Gastroesophageal sphincter (tissue), 4 donors: ENCODE measurements at places on chromosomes 4 and X.
A peak's percentile ranks its signal among the peaks of the same experiment; 100 is the strongest.

DNA sequence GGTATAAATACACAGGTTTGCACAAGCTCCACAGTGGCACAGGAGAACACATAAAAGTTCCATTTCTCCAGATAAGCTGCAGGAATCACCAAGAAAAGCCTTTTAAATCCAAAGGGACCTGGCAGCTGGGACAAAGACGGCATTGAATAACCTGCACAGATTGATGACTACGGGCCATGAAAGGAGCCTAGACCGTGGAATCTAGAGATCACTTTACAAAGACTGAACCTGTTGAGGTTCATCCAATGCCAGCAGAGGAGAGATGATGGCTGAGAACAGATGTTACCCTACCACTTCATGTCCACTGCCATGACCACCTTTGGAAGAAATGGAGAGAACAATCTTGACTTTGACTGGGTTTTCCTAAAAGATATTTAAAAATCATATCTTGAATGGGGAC, 88.7 kb downstream of the PRSS12 start:
- ATAC-seq, result no peak

- peak; percentile 23 for ATAC-seq
Measured at GRCh38 chr4:56655627-56656345, 25.3 kb downstream of the HOPX start.

GRCh38 chr4:128481752-128482480, 194.3 kb upstream of the PGRMC2 start:
- ATAC-seq, result no peak

DNA sequence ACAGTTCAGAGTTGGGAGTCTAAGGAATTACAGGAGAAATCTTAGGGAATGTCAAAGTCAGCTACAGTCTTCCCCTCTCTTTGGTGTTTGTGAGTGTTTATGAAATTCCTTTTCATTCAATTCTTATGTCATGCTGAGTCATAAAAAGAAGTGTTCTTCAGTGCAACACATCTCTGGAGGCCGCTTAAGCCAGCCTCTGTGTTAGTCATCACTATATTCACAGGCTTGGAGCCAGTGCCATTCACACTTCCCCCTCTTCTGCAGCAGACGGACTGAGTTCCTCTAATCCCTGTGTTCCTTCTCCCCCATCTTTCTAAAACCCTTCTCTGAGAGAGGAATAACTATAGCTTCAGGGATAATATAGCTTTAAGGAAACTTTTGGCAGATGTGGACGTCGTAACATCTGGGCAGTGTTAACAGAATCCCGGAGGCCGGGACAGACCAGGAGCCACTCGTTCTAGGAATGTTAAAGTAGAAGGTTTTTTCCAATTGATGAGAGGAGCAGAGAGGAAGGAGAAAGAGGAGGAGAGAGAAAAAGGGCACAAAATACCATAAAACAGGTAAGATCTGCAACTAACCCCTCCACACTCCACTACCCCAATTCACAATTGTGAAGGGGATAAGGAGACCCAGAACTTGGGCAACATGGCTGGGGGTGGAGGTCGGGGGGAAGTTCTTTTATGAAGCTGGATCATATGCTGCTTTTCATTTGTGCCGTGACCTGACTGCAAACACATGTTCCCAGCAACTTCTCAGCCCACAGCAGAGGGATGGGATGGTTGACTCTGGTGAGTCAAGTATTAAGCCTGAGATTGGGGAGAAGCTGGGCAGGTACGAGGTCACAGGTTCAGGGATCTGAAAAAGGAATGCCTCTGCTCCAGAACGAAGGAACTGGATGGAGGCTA, at the start of gene SRPX2:
TSS of gene SRPX2 (plus strand) at position 244 of the 905 bp plus-strand sequence. CDS start 2,124 bp downstream, outside the sequence.
- ATAC-seq, result peak; percentile 91

DNA sequence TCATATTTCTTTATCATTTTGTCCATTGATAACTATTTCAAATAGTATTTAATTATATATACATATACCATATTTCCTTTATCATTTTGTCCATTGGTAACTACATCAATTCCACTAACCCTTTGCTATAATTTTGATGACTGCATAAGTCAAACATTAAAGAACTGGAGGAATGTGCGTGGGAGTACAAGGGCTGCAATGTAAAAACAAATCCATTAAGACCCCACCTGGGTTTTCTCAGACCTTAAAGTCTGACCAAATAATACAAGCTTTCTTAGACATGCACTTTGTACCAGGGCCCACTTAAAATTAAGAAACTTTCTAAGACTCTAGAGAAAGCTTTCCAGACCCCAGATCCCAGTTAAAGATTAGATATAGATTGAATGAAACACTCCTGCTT, 1622.4 kb upstream of the PCDH10 start:
- no peak for ATAC-seq

- ATAC-seq, result no peak
Measured at GRCh38 chr4:183327827-183328226, 5.6 kb upstream of the CLDN24 start.

GRCh38 chrX:73214426-73215094, at the start of gene NAP1L2:
Gene NAP1L2, minus strand, starts transcription at chrX:73214851. Its CDS starts 359 bp downstream, at chrX:73214492.
- ATAC-seq, result peak; percentile 86

GRCh38 chr4:128684016-128684415, 125.5 kb upstream of the JADE1 start:
- ATAC-seq, result no peak

DNA sequence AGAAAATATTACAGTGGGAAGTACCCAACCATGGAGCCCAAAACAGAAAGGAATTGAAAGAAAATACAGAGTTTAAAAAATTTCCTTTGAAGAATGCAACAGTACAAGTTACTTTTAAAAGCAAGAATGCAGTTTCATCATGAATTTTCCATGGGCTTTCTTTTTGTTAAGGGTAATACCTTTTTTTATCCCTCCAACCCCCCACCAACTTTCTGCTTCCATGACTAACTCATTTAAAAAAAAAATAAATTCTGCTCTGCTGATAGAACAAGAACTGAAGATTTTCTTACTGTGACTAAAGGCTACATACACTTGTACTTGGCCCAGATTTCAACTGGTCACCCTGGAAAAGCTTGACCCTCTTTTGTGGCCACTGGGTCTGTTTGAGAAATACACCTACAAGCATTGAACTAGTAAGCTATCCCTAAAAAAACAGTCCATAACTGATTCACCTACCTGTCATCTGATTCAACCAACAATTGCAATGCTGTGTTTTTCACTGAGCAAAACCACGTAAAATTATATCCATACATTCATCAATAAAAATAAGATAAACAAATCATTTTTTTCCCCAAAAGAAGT, 214.2 kb downstream of the NSUN7 start:
- ATAC-seq, result no peak

DNA sequence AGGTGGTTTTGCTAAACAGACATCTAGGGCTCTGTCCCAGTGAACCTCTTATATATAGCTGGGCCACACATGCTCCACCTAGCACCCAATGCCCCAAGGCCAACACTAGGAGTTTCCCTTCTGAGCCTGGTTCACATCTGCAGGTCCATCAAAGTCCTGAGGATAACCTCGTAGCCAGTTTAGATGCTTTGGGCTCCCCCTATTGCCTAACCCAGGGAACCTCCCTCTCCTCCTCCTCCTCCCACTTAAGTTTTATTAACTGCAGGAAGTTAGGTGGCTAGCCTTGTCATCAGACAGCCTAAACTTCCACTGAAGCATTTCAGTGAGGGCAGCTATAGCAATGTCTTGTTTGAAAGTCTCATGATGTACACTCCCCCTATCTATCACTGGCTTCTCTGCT, 88.0 kb downstream of the GUCY2F start:
- ATAC-seq, result no peak

DNA sequence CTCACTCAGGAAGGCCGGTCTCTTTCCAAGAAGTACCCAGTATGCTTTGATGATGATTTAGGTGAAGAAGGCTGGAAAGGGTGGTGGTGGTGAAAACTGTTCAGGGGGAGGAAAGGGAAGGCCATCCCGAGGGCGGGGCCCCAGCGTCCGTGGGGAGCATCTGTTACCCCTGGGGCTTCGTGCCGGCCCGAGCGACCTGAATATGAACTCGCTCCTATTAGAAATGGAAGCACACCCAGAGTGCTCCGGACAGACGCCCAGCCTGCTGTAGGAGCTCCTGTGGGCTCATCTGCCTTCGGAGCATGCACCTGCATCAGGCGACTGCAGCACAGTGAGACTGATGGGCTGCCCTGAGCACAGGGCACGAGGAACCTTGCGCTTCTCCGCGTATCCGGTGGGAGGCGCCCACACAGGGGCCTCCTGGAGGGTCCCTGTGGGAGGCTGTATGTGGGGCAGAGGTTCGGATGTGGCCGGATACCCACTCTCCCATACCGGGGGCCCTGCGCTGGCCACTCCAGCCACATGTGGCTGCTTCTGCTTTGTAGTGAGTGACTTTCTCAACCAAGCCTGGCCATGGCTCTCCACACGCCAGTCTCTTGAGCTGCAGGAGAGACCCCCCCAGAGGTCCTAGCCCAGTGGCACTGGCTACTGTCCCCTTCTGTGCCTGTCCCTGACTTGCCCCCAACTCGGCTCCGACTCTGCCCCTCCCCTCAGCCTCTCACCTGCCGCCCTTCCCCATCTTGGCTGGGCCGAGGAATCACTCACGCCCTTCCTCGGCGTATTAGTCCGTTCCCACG, 36.7 kb downstream of the FGFRL1 start:
- ATAC-seq, result no peak

DNA sequence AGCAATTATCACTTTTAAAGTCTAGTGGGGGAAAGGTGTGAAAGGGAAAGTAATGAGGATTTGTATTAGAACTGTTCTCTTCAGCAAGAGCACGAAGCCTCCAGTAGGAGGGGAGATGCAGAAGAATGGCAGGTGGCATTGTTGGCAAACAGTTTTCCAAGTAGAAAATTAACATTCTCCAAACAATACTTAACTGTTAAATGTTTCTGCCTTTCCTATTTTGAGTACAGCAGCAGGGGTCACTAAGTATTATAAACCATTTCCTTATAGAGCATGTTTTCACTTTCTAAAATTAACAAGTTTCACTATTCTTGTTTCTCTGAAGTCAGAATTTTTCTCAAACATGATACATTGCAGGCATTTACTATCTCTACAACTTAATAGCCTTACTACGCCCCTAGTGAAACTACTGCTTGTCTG, 58.7 kb downstream of the LEF1 start:
- no peak for ATAC-seq

GRCh38 chr4:169765835-169766234, 8.1 kb upstream of the HPF1 start:
- no peak for ATAC-seq
